Gastrocnemius medialis (tissue), 4 donors: ENCODE measurements at places on chromosomes 12 and 14. TPM values are rescaled to one million over a fixed set of nuclear protein-coding genes. Genes with fewer than 3 reads are reported as not detected.

Gene STRN3
- 91.1 TPM for total RNA-seq

Gene PIP4K2C
- 14.6 TPM for total RNA-seq

Gene CPNE8
- total RNA-seq, result 3.8 TPM

Gene MLF2
- total RNA-seq, result 181 TPM

Gene ACRBP
- 0.27 TPM for total RNA-seq

Gene KCNC2
- not detected for total RNA-seq

Gene HRK
- not detected for total RNA-seq

Gene ENDOU
- total RNA-seq, result not detected

Gene ING4
- total RNA-seq, result 28.9 TPM

Gene OTX2
- total RNA-seq, result not detected

Gene SVOP
- 0.03 TPM for total RNA-seq

Gene MNAT1
- 57.1 TPM for total RNA-seq

Gene GPRC5D
- not detected for total RNA-seq

Gene DPF3
- 16.7 TPM for total RNA-seq

Gene RFX4
- total RNA-seq, result not detected

Gene LMNTD1
- not detected for total RNA-seq

Gene SLC38A4
- total RNA-seq, result 28.0 TPM

Gene CLECL1
- not detected for total RNA-seq

Gene MORN3
- total RNA-seq, result not detected

Gene VEZT
- 105 TPM for total RNA-seq

Gene LRR1
- 4.9 TPM for total RNA-seq

Gene WNT1
- not detected for total RNA-seq

Gene SMCO2
- total RNA-seq, result not detected

Gene KRT82
- total RNA-seq, result not detected

Gene CNTN1
- 0.15 TPM for total RNA-seq

Gene EPYC
- total RNA-seq, result not detected
